ENCODE measurements at places on chromosomes 6 and 20. TPM values are rescaled to one million over a fixed set of nuclear protein-coding genes. Genes with fewer than 3 reads are reported as not detected.

SLC17A2 gene
- total RNA-seq = not detected

DNA sequence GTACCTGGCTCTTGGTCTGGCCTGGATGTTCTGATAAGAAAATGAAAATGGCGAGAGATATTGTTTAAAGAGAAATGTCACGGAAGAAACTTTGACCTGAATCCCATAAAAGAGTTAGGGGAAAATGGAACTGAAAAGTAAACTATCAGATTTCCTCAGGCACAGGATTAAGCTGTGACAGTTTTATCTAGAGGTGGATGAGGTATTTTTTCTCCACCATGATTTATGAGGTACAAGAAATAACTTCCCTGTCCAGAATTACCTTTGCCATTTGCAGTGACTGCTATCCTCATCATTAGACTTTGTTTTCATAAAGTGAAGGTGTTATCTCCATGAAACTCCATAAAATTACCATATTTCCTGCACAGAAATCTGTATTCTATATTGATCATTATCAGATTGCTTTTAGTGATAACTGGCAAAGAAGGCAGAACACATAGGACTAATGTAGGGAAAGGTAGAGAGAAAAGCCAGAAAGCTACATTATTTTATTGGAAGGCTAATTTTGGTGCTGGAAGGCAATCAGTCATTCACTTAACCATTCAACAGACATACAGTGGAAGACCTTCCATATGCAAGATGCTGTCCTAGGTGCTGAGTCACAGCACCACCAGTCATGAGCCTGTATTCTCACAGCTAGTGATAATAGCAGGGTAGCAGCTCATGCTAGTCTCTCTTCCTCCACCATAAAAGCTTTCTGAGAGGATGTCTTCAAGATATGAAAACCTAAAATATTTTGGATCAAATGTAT is 427.3 kb upstream of the CITED2 start:
- H3K4me1 ChIP-seq = no peaks in the 10 kb centered on the region
- DNase-seq = no peak
- peaks cover 2% of the 10 kb centered on the region for H3K36me3 ChIP-seq
- no peak overlapping the region for H3K27ac ChIP-seq
- peaks cover 7% of the 10 kb centered on the region for H3K27me3 ChIP-seq

DNA sequence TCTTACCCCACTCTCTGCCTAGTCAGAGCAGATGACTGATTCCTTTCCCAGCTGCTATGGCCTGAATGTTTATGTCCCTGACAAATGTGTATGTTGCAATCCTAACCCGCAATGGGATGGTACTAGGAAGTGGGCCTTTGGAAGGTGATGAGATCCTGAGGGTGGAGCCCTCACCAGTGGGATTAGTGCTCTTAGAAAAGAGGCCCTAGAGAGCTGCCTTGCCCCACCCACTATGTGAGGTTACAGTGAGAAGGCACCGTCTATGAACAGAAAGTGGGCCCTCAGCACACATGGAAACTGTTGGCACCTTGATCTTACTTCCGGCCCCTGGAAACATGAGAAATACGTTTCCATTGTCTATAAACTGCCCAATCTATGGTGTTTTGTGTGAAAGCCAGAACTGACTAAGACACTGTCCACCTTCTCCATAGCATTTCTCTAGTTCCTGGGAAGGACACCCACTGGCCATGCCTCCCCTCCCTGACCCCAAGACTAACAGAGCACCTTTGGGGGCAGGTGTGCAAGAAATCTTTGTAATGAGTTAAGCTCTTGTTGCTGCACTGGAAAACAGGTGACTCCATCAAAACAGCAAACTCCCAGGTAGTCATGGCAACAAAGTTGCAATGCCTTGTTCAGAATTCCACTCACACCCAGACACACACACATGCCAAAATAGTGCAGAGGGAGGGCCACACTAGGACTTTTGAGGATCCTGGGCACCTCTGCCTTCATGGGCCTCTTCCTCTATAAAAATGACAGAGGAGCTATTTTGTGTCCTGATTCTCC is 16.2 kb downstream of the GABRR2 start:
- peak; percentile 77 for DNase-seq
- peaks cover 26% of the 10 kb centered on the region for H3K4me1 ChIP-seq
- H3K4me3 ChIP-seq = no peak overlapping the region
- H3K27me3 ChIP-seq = no peaks in the 10 kb centered on the region
- H3K36me3 ChIP-seq = no peaks in the 10 kb centered on the region

- no peaks in the 10 kb centered on the region for H3K36me3 ChIP-seq
- H3K27ac ChIP-seq = no peak overlapping the region
- peak; percentile 15 for DNase-seq
Measured at GRCh38 chr6:148164645-148165044, 178.0 kb upstream of the SASH1 start.

ERMARD gene
- total RNA-seq = 24.6 TPM

GRCh38 chr20:59356662-59357165 is 56.3 kb downstream of the EDN3 start:
- H3K4me3 ChIP-seq = no peak overlapping the region
- H3K27ac ChIP-seq = no peak overlapping the region
- peaks cover 11% of the 10 kb centered on the region for H3K4me1 ChIP-seq
- H3K27me3 ChIP-seq = no peaks in the 10 kb centered on the region

- no peak overlapping the region for H3K4me3 ChIP-seq
- H3K27ac ChIP-seq = no peak overlapping the region
- DNase-seq = no peak
- no peaks in the 10 kb centered on the region for H3K27me3 ChIP-seq
- no peaks in the 10 kb centered on the region for H3K36me3 ChIP-seq
- H3K4me1 ChIP-seq = peaks cover 30% of the 10 kb centered on the region
Measured at GRCh38 chr6:72646604-72647485, 25.0 kb downstream of the KCNQ5 start.

DNA sequence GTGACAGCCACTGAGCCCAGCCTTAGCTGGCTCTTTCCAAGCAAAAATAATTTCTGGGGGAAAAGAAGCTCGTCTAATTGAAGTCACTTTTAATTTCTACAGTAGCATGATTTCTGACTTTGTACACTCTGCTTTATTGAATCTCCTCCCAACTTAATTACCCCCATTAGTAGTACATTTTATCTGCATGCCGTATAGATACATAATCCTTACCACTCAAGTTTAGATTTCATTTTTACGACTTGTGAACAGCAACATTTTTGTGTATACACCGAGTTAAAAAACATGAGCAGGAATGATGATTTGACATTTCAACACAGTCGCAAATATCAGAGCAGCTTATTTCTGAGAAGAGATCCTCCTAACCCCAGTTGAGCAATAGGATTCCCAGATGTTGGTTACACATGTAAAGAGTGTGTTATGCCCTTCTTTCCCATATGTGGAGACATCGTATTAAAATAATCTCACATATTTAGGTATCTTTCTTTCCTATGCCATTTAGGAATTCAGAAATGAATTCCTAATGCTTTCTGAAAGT is 127.3 kb upstream of the MTHFD1L start:
- no peaks in the 10 kb centered on the region for H3K36me3 ChIP-seq
- H3K4me3 ChIP-seq = no peak overlapping the region
- H3K4me1 ChIP-seq = no peaks in the 10 kb centered on the region
- H3K27ac ChIP-seq = no peak overlapping the region
- H3K27me3 ChIP-seq = no peaks in the 10 kb centered on the region

GRCh38 chr6:72739368-72739779 is 117.5 kb downstream of the KCNQ5 start:
- H3K4me3 ChIP-seq = no peak overlapping the region
- DNase-seq = no peak
- H3K4me1 ChIP-seq = peaks cover 28% of the 10 kb centered on the region
- no peaks in the 10 kb centered on the region for H3K27me3 ChIP-seq

GRCh38 chr20:39865446-39865845 is 823.6 kb downstream of the MAFB start:
- no peak overlapping the region for H3K4me3 ChIP-seq
- H3K27me3 ChIP-seq = no peaks in the 10 kb centered on the region
- H3K27ac ChIP-seq = no peak overlapping the region
- H3K4me1 ChIP-seq = no peaks in the 10 kb centered on the region
- no peak for DNase-seq

DNA sequence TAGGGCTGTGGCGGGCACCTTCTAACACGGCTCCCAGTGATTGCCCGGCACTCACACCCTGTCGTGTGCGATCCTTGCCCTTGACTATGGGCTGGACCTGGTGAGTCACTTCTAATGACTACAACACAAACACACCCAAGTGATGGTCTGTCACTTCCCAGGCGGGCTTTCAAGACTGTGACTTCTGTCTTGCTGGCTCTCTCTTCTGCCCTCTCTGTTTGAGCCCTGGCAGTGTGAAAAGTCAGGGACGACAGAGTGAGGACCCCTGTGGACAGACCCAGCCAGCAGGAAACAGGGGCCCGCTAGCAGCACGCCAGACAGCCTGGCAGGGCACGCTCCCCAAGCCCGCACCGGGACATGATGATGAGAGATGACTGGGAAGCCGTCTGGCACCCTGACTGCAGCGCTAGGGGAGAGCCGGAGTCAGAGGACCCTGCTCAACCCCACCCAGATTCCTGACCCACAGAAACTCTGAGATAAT is 43.0 kb downstream of the KIF16B start:
- H3K36me3 ChIP-seq = peaks cover 10% of the 10 kb centered on the region
- no peak for DNase-seq
- no peaks in the 10 kb centered on the region for H3K27me3 ChIP-seq

GRCh38 chr6:134936931-134937330 is 13.0 kb downstream of the ALDH8A1 start:
- no peak for DNase-seq
- no peak overlapping the region for H3K27ac ChIP-seq

- H3K27me3 ChIP-seq = no peaks in the 10 kb centered on the region
- peaks cover 11% of the 10 kb centered on the region for H3K36me3 ChIP-seq
- H3K4me3 ChIP-seq = no peak overlapping the region
- no peak overlapping the region for H3K27ac ChIP-seq
- H3K4me1 ChIP-seq = peaks cover 18% of the 10 kb centered on the region
- peak; percentile 65 for DNase-seq
Measured at GRCh38 chr6:157143171-157143889, 180.0 kb downstream of the TMEM242 start.

DNA sequence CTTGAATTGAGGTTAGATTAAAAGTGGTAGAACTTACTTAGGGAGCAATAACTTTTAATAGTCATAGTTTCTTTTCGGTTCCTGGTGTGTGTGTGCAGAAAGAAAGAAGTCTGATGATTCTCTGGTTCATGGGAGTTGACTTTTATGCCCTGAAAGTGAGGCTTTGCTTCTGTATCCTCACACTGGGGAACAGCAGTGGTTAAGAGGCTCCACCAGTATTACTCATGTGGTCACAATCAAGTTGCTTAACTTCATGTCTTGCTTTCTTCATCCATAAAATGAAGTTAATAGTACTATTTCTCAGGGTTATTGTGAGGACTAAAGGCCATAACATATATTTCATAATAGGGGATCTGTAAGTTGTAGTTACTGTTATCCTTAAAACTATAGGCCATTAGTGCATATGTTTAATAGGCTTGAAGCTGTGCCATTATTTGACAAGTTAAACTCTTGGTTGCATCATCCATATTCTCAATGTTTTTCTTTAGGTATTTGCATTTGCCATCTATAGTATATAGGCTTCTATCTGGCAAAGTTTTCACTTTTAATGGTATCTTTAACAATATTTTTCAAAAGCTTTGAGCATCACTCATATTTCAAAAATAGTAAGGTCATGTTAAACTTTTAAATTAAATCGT is 262.4 kb downstream of the PLCB1 start:
- no peaks in the 10 kb centered on the region for H3K27me3 ChIP-seq
- no peak for DNase-seq
- no peak overlapping the region for H3K4me3 ChIP-seq
- no peaks in the 10 kb centered on the region for H3K4me1 ChIP-seq
- no peaks in the 10 kb centered on the region for H3K36me3 ChIP-seq

DNA sequence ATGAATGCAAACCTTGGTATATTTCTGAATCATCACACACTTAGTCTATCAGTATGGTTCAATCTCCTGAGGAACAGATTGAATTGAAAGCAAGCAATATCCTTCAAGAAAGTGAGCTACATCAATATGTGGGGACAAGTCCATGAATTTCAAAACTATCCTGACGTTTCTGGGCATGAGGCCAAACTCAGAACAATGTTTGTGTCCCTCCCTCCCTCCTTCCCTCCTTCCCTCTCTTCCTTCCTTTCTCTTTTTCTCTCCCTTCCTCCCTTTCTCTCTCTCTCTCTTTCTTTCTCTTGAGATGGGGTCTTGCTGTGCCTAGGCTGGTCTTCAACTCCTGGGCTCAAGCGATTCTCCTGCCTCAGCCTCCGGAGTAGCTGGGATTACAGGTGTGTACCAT is 27.9 kb upstream of the SYNCRIP start:
- DNase-seq = no peak
- H3K36me3 ChIP-seq = peaks cover 34% of the 10 kb centered on the region
- H3K27ac ChIP-seq = peak overlapping the region; percentile 93
- peaks cover 65% of the 10 kb centered on the region for H3K4me1 ChIP-seq
- no peaks in the 10 kb centered on the region for H3K27me3 ChIP-seq
- H3K4me3 ChIP-seq = no peak overlapping the region

GRCh38 chr6:64482631-64483030 is 847.0 kb downstream of the PHF3 start:
- no peak for DNase-seq
- no peak overlapping the region for H3K27ac ChIP-seq
- H3K36me3 ChIP-seq = no peaks in the 10 kb centered on the region
- no peaks in the 10 kb centered on the region for H3K4me1 ChIP-seq
- no peak overlapping the region for H3K4me3 ChIP-seq
- H3K27me3 ChIP-seq = no peaks in the 10 kb centered on the region

GRCh38 chr6:158121335-158121734 is 46.7 kb downstream of the SERAC1 start:
- no peaks in the 10 kb centered on the region for H3K4me1 ChIP-seq
- no peaks in the 10 kb centered on the region for H3K27me3 ChIP-seq
- peaks cover 21% of the 10 kb centered on the region for H3K36me3 ChIP-seq
- DNase-seq = no peak

PHACTR3 gene
- total RNA-seq = not detected

SLC17A1 gene
- not detected for total RNA-seq

- H3K4me3 ChIP-seq = no peak overlapping the region
- H3K27me3 ChIP-seq = peaks cover 13% of the 10 kb centered on the region
- no peak overlapping the region for H3K27ac ChIP-seq
- H3K4me1 ChIP-seq = peaks cover 4% of the 10 kb centered on the region
Measured at GRCh38 chr6:75743971-75744370, 5.1 kb upstream of the MYO6 start.

GRCh38 chr6:62615366-62616015 is 329.5 kb upstream of the KHDRBS2 start:
- no peaks in the 10 kb centered on the region for H3K27me3 ChIP-seq
- no peaks in the 10 kb centered on the region for H3K36me3 ChIP-seq
- H3K4me1 ChIP-seq = no peaks in the 10 kb centered on the region
- no peak for DNase-seq
- no peak overlapping the region for H3K4me3 ChIP-seq
- H3K27ac ChIP-seq = no peak overlapping the region

All from activated CD4-positive, alpha-beta memory T cell treated with anti-CD3 and anti-CD28 coated beads for 36 hours (primary cell).